ENCODE measurements at places on chromosomes 13 and 19. TPM values are rescaled to one million over a fixed set of nuclear protein-coding genes. Genes with fewer than 3 reads are reported as not detected.

The MAG gene
- 0.31 TPM for total RNA-seq

The HNRNPA1L2 gene
- 16.2 TPM for total RNA-seq

- DNase-seq = no peak
Observed at GRCh38 chr13:113443991-113444390, 9.3 kb downstream of the ADPRHL1 start.

The MAP1S gene
- 80.5 TPM for total RNA-seq

GRCh38 chr13:67281466-67281865 is 51.3 kb upstream of the PCDH9 start:
- DNase-seq = no peak

GRCh38 chr13:83905641-83906040 is 23.4 kb upstream of the SLITRK1 start:
- DNase-seq = no peak

- no peak for DNase-seq
Observed at GRCh38 chr13:101493541-101493940, 41.1 kb downstream of the ITGBL1 start.

DNA sequence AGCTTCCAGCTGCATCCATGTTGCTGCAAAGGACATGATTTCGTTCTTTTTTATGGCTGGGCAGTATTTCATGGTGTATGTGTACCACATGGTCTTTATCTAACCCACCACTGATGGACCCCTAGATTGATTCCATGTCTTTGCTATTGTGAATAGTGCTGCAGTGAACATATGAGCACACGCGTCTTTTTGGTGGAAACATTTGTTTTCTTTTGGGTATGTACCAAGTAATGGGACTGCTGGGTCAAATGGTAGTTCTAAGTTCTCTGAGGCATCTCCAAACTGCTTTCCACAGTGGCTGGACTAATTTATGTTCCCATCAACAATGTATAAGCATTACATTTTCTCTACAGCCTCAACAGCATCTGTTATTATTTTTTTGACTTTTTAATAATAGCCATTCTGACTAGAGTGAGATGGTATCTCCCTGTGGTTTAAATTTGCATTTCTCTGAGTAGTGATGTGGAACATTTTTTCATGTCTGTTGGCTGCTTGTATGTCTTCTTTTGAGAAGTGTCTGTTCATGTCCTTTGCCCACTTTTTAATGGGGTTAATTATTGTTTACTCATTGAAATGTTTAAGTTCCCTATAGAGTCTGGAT is 6.8 kb upstream of the UBE2L5 start:
- DNase-seq = no peak

DNA sequence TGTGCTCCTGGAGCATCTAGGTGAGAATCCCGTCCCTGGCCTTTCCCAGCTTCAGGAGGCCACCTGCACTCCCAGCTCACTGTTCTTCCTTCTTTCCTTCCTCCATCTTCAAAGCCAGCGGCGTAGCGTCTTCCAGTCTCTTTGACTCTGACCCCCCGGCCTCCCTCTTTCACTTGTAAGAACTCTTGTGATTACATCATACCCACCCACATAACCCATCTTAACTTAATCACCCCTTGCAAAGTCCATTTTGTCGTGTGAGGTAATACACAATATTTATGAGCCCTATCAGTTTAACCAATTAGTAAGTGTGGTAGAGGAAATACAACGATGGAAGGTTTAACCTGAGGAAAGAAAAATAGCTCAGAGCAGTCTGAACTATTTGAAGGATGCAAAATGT is 4.6 kb upstream of the CDC16 start:
- no peak for DNase-seq

GRCh38 chr19:16366433-16367260 is 42.0 kb downstream of the KLF2 start:
- peak; percentile 59 for DNase-seq

DNA sequence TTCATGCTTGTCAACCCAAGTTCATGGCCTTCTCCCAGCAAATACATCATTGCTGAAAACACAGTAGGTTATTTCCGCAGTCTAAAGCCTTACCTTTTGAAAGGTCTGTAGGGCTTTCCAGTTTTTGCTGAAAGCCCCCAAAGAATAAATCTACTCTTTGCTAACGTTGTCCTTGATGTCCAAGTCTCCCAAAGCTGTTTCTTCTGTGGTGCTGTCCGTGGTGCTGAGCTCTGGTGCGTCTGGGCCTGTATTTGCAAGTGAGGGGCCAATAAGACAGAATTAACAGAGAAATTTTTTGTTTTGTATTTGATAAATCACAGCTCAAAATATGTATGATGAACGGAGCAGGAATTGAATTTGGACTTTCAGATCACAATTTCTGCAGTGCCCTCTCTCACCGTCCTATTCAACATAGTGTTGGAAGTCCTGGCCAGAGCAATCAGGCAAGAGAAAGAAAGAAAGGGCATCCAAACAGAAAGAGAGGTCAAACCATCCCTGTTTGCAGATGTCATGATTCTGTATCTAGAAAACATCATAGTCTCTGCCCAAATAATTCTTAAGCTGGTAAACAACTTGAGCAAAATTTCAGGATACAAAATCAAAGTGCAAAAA is 9.8 kb upstream of the LGALS16 start:
- no peak for DNase-seq

GRCh38 chr13:20377720-20378119 is 145.6 kb upstream of the GJB6 start:
- no peak for DNase-seq

GRCh38 chr19:1122972-1123363 is 19.2 kb downstream of the GPX4 start:
- no peak for DNase-seq

The APOC4 gene
- not detected for total RNA-seq

DNA sequence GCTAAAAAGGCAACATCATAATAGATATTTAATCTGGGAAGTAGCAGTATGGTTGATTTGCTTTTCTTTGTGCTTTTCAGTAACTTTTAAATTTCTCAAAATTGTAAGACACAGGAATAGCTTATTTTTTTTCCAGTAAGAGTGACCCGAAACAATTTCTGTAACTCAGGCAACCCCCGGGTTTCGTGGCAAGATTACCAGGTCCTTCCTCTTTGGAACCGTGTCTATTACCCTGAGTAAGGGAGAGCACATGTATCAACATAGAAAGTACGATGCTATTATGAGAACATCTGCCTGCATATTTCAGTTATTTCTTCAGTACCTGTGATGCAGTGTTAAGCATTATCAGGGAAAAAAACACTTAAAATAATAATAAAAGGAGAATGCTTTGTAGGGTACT is 64.1 kb downstream of the DOCK9 start:
- DNase-seq = no peak

The LGALS14 gene
- total RNA-seq = not detected
